ENCODE measurements at places on chromosomes 4 and X.

- DNase-seq: no peak
Observed at GRCh38 chr4:116058129-116058528, 944.7 kb upstream of the NDST4 start.

- DNase-seq: no peak
Observed at GRCh38 chrX:40127052-40127451, 29.3 kb upstream of the BCOR start.

GRCh38 chr4:85866508-85866907 lies 391.6 kb downstream of the ARHGAP24 start:
- no peak for DNase-seq

DNA sequence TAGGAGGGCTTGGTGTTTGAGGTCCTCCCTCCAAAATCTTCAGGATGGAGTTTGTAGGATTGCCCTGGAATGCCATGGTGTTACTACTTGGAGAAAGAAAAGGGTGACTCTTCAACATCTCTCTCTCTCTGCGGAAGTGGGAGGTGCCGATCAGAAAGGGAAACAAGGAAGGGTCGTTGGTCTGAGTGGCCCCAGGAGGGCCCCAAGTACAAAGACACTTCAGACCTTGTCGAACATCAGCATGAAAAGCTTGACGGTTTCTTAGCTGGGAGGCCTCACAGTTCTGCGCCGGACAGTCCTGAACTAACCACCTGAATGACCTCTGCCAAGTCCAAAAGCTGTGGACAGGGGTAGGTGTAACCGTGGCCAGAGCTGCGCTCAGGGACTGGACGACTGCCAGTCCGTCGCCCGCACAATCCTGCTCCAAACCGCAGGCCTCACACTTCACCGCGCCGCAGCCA lies 646 bp upstream of the GSX2 start:
- DNase-seq: peak; percentile 36

- no peak for DNase-seq
Observed at GRCh38 chrX:153776611-153777045, 4.2 kb upstream of the SRPK3 start.

DNA sequence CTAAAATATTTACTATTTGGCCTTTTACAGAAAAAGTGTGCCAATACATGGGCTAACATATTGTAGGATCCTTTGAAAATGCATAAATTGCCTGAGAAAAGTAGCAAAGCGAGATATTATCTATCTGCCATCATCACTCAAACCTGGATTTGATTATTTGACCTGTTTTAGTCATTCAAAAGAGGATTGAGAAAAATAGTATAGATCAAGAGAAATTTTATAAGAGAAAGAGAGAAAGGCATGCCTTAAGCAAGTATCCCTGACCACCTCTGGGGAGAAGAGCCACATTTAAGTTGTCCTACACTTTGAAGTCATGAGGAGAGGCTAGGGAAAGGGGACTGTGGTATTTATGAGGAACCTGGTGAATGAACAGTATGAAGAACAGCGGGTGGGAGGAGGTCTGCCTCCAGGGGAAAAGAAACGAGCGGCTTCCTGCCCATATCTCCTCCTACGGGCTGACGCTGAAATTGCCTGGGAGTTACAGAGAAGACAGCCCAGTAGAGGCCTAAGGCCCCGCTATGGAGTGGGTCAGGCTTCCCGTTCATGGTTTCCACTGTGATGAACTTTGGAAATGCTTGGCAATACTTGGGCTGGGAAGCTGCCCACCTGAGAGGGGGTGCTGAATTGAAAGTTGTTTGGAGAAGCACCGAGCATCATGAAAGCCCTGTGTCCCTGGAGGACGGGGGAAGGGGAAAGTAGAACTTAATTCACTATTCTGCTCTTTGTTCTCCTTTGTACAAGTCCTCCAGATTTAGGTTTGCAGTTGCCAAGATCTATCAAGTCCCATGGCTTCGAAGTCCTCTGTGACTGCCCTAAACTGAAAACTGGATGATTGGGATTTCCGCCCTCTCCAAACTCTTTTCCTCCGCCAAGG lies 106.9 kb upstream of the ACSL4 start:
- DNase-seq: peak; percentile 31

- DNase-seq: no peak
Observed at GRCh38 chr4:103010804-103011203, 8.7 kb downstream of the SLC9B1 start.

- no peak for DNase-seq
Observed at GRCh38 chrX:57977992-57978391, 67.7 kb upstream of the ZXDA start.

DNA sequence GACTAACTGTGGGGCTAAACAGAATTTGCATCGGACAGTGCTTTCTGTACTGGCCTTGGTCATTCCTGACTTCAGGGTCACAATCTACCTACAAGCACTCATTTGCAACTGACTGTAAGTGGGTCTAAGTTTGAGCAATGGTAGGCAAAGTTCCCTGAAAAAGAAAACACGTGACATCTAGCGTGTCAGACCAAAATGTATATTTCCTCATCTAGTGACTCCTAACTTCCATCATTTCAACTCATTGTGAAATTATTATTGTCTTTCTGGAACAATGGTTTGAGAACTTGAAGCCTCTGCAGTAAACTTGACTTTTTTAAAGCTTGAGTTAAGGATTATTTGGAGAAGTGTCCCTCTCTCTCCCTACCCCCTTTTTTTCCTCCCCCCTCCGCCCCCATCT lies 113.6 kb downstream of the MID1 start:
- DNase-seq: no peak

- DNase-seq: no peak
Observed at GRCh38 chr4:2662598-2662997, 93.5 kb downstream of the TNIP2 start.

- DNase-seq: no peak
Observed at GRCh38 chr4:75511841-75512240, 2.4 kb downstream of the RCHY1 start.

DNA sequence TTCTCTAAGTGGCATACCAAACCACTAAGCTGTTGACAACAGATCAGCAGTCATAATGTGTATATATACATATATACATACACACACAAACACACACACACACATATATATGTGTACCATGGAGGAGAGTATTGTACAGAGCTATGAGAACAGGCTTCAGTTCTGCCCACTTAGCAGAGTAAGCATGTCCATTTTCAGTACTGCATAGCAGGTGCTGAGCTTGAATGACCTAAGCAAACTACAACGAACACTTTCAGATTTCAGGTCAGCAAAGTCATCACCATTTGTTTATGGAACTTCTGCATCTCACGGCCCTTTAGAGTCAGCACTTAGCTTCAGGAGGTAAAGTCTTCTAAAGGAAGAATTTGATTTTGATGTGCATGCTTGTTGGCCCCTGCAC lies 735.8 kb upstream of the ATOH1 start:
- no peak for DNase-seq

- no peak for DNase-seq
Observed at GRCh38 chr4:183783991-183784553, 121.0 kb upstream of the STOX2 start.

GRCh38 chr4:108941904-108942430 lies 179.1 kb upstream of the ETNPPL start:
- DNase-seq: no peak

DNA sequence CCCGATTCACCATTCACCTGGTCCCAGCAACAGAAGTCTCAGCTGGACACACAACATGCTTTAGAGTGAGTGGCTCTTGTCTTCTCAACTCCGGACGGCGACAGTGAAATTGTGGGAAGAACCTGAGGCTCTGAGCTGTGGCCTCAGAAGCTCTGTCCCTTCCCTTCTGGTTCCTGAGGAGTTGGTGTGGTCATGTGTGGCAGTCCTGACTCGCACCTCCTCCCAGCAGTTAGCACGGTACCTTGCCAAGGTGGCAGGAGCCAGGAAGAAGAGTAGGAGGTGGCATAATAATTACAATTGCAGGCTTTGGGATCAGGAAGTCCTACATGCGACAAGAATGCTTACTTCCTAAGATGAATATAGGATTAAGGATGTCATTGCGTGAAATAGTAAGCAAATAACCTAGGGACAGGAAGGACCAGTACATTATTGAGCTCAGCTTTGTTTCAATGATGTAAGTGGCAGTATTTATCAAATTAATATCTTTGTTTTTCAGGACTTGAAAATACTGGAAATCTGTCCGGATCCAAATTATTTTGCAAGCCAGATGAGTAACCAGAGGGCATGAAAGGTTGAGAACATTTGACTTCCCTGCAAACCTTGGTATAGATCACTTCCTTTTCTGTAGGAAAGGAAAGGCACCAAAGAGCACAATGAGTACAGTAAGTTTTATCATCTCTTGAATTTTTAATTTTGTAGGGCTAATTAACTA lies 21.1 kb downstream of the RNF4 start:
- DNase-seq: no peak

- DNase-seq: no peak
Observed at GRCh38 chr4:173442223-173442932, 43.5 kb upstream of the SCRG1 start.

GRCh38 chr4:146029147-146029546 lies 90.5 kb upstream of the ZNF827 start:
- no peak for DNase-seq

- no peak for DNase-seq
Observed at GRCh38 chr4:26741491-26741871, 119.2 kb upstream of the STIM2 start.

- DNase-seq: peak; percentile 13
Observed at GRCh38 chr4:178356725-178357124, 914.5 kb upstream of the AGA start.

DNA sequence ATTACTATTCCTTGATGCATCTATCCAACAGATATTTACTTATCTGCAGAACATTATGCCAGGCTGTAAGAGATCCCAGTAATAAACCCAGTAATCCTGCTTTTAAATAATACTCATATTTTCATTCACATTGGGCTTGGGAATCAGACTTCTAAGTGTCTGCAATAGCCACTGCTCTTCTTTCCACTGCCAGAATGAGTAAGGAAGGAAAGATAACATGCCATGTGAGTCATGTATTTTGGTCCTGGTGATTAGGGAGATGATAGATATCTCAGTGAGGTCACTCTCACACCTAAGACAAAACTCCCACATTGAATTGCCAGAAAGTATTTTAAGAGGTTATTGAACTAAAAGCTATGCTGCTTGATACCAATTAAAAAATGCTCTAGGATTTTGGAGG lies 13.9 kb upstream of the HEPH start:
- DNase-seq: no peak

DNA sequence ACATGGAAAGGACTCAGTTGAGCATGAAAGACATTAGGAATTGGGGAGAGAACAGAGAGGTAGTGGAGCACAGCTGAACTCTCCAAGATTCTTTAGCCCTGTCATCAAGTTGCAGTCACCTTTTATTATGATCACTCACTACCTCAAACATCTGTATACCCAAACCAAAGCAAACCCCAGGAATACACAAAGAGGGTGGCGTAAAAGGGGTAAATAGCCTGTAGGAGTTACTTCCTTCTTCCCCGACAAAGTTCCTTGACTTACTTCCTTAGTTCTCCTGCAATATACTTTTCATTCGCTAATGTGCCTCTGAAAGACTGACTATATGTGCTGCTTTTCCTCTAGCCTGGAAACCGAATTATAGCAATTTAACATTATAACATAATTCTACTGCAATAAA lies 159.9 kb downstream of the SPRY1 start:
- no peak for DNase-seq

DNA sequence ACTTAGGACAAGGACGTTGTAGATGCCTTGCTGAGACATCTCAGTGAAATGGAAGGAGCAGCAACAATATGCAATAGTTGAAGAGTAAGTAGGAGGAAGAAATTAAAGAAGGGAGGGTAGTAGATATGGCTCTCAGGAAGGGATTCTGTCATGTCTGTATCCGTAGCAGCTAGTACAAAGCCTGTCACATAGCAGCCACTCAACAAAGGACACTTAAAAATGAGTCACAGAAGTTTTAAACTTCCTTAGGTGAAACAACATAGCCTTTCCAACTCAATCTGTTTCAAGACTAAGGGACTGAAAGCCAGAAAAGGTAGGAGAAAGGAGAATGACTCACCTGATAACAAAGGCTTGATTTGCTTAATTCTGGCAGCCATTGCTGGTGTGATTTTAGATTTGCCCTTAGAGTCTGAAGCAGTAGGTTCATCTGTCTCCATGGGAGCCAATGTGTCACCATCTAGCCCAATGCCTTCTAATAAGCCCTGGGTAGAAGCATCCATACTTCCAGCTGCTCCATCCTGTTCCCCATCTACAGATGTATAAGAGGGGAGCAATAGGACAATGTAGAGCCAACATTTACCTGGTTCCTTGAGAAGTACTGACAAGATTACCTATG lies 86.6 kb downstream of the HUWE1 start:
- DNase-seq: no peak

DNA sequence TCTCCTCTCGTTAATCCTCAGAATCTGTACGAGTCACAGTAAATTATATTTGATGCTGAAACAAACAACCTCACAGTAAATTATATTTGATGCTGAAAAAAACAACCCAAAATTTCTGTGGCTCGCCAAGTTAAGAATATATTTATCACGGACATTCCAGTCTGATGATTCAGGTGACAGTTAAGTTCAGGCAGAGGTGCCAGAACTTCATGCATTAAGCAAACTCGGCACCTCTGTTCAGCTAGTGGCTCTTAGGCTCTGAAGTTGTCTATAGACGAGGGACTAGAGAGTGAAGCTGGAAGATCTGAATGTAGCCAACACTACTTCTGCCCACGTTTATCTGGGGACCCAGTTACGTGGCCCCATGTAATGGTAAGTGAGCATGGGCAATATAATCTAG lies 132.2 kb upstream of the AGA start:
- no peak for DNase-seq

GRCh38 chr4:147640331-147640730 lies 23.1 kb downstream of the TMEM184C start:
- no peak for DNase-seq

DNA sequence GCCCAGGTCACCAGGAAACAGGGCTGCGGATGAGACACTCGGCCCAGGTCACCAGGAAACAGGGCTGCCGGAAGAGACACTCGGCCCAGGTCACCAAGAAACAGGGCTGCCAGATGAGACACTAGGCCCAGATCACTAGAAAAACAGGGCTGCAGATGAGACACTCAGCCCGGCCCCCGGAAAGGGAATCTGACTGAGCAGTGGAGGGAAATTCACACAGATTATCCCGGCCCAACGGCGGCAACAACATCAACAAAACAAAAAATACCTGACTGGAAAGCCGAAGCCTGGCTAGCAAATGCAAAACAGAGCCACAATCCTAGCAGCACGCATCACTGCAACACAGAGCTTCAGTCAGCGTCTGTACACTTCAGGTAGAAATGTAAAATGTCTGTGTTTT lies 20.7 kb downstream of the AFAP1 start:
- no peak for DNase-seq

- DNase-seq: no peak
Observed at GRCh38 chrX:122586831-122587230, 597.2 kb upstream of the GRIA3 start.
